ENCODE measurements at places on chromosomes 12 and 14. TPM values are rescaled to one million over a fixed set of nuclear protein-coding genes. Genes with fewer than 3 reads are reported as not detected.
A peak's percentile ranks its signal among the peaks of the same experiment; 100 is the strongest.

- DNase-seq, result no peak
Measured at GRCh38 chr12:7352661-7353060, 48.8 kb downstream of the ACSM4 start.

Gene LRRK2
- total RNA-seq, result 5.1 TPM

Gene KLRC4
- total RNA-seq, result not detected

Gene ATP5F1B
- 308 TPM for total RNA-seq

- DNase-seq, result no peak
Measured at GRCh38 chr14:89331398-89331797, 85.6 kb downstream of the FOXN3 start.

GRCh38 chr14:53954551-53955228, 1.9 kb downstream of the BMP4 start:
- DNase-seq, result peak; percentile 91

GRCh38 chr12:128353301-128353700, 86.3 kb downstream of the TMEM132C start:
- no peak for DNase-seq

DNA sequence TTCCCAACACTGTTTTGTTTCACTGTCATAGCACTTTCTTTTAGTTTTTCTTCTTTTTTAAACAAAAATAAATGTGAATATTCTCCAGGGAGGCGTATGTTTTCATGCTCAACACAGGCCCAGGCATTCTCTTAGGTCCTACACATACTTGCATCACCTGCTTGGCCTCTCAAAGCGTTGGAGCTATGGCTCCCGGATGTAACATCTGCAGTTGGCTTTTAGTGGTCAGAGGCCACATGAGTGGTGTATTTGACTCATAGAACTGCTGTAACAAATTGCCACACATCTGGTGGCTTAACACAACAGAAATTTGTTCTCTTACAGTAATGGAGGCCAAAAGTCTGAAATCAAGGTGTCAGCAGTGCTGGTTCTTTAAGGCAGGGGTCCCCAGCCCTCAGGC, 44.6 kb upstream of the VRK1 start:
- DNase-seq, result no peak

GRCh38 chr14:75374911-75375310, 52.9 kb upstream of the JDP2 start:
- no peak for DNase-seq

- DNase-seq, result no peak
Measured at GRCh38 chr12:43976027-43976426, 140.1 kb downstream of the TMEM117 start.

DNA sequence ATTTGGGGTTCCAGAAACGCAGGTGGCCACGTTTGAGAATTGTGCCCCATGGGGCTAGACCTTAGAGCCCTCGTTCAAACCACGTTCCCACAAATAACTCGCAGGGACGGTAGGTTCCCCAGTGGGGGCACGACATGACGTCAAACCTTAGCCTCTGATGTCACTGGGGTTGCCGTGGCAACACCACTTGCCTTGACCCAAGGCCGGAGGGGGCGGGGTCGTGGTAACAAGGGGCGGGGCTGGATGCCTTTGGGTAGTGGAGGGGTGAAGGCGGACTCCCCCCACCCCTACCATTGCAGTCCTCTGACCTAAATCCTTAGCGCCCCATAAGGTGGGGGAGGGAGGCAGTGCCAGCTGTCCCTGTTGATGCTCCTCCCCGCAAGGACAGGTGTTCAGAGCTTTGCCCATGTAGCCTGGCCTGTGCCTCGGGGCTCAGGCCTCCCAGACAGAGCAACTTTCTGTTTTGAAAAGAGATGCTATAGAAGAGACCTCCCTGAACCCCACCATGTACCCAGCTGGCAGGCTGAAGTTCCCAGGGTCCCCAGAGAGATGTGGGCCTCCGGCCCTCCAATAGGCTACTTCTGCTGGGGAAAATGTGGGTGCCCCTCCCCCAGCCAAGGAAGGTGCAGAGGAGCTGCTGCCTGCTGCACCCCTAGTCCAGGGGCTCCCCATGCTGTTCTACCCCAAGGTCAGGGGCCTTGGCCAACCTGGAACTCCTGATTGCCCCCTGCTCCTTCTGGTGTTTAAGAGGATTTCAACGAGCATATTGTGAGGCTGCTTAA, 1.9 kb downstream of the FAM222A start:
- DNase-seq, result peak; percentile 54

Gene SDS
- total RNA-seq, result under 0.01 TPM

Gene BIN2
- not detected for total RNA-seq

DNA sequence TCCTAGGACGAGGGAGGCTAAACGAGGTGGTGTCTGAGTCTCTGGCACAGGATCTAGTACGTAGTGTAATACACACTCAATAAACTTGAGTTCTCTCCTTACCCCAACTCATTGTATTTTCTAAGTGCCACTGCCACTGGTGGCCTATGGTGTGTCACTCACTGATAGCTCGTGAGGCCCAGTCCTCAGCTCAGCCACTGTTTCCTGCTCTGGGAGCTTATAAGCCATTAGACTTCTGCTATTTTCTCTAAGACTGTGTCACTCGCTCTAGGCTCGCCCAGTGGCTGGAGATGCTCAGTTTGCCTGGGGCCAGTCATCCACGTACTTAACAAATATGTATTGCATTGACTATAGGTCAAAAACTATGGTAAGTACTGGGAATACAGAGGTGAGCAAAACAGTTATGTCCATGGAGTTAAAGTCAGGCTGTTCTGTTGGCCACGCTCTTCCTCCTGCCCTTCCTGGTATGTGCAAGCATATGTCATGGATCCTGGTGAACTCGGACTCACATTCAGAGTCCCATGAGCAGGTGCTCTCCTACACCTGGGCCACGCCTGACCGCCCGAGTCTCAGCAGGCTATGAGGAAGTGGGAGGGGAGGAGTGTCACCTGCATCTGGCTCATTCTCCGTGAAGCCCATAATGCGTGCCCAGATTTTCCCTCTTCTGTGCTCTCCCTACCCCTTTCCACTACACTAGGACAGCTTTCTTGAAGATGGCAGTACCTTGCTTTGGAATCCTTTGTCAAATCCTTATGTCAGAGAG, 41.6 kb downstream of the DEGS2 start:
- DNase-seq, result peak; percentile 46

GRCh38 chr14:95832012-95832411, 44.6 kb upstream of the TUNAR start:
- DNase-seq, result no peak

DNA sequence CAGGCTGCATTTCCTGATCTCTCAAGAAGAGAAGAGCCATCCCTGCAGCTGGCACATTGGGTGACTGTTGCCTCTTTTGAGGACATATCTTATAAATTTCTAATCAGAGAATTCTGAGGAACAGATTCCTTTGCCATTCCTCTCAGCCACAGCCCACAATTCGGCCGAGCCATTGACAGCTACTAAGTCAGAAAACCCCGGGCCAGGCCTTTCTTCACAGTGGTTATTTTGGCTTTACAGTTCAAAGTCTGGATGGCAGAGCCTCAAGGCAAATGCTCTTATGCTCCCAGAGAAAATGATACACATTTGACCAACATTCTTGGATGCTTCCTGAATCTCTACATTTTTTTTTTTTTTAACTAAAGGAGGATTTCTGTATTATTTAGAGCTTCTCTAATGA, 138.4 kb upstream of the FRMD6 start:
- DNase-seq, result no peak

GRCh38 chr12:19909418-19909817, 458.9 kb upstream of the PDE3A start:
- DNase-seq, result no peak

DNA sequence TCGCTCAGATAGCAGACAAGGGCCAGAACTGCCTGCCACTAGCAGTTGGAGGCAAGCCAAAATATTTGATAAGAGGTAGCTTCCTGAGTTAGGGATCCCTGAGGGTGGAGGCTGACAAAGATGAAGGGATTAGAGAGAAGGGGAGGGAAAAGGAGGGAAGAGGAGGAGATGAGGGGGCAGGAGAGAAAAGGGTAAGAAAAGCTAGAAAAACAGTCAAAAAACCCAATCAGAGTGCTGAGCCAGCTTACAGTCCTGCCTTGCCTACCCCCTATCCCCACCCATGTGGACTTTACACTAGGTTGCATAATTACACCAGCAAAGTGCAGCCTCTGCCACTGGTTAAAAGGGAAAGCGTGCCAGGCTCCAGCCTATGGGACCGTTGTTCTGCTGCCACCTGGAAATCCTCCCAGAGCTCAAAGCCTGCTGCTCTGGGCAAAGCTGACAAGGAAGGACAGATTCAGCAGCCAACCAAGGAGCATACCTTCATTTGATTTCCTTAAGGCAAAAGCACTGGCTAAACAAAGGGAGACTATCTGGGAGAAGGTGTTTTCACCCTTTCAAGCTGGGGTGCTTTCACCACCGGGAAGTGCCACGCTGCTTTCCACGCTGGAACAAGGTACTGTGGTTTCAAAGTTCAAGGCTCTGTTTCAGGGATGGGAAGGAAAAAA, 3.8 kb upstream of the NUMB start:
- no peak for DNase-seq

Gene SLC41A2
- total RNA-seq, result 36.5 TPM

GRCh38 chr12:11642785-11643184, 6.7 kb upstream of the ETV6 start:
- DNase-seq, result no peak

- DNase-seq, result no peak
Measured at GRCh38 chr14:95048771-95049312, 108.5 kb downstream of the DICER1 start.

GRCh38 chr12:76348079-76348901, at the start of gene BBS10:
Gene BBS10, minus strand, starts transcription at chr12:76348415. Its CDS starts 57 bp downstream, at chr12:76348358.
- peak; percentile 94 for DNase-seq

- no peak for DNase-seq
Measured at GRCh38 chr12:10409392-10409791, at the start of gene KLRC4. Gene KLRC4, minus strand, starts transcription at chr12:10409757. Its CDS starts 182 bp downstream, at chr12:10409575.

DNA sequence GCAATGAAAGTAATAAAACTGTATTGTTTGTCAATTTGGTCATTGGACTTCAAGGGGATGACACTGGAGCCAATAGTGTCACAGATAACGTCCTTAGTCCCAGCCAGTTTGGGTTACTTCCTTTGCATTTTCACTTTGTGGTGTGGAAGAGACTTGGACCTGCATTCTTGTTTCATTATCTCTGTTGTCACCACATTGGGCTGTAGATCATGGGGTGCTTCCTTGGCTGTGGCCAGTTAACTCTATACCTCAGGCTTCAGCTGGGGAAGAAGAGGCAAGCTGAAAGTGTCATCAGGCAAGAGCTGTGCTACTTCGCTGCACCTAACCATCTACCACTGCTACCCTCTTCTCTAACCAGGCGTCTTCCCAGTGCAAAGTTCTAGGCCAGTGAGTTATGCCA, 15.1 kb upstream of the CISTR start:
- DNase-seq, result no peak

Gene GLT1D1
- total RNA-seq, result not detected

DNA sequence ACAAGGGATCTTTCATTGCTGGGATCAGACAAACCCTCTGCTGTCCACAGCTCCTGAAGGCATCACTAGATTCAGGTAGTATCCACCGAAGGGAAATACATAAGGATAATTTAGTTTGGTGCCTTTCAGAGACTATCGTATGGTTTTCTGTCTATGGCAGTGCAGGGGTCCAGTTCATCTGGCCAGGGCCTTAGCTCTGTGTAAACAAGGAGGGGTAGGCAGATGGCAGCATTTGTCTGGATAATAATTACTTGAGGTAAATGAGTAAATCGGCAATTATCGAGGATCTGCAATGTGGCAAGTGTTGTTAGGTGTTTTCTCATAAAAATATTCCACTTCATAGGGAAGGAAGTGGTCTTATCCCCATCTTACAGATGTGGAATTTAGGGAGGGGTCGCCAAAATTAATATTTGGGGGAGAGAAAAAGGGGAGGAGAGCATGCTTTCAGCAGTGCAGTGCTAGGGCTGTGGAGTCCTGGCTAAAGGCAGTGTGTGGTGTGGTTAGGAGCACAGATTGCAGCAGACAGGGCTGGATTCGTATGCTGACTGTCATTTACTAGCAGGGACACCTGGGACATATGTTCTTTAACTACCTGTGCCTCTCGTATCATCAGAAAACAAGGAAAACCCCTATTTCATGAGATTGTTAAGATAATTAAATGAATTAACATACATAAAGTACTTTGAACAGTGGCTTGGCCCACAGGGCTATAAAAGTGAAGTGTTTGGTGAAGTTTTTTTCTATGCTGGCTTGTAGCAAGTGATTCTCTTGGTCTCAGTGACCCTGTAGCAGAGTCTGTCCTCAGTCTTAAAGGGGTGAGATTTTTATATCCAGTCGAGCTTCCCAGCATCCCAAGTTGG, 27.1 kb downstream of the RASSF8 start:
- DNase-seq, result no peak

DNA sequence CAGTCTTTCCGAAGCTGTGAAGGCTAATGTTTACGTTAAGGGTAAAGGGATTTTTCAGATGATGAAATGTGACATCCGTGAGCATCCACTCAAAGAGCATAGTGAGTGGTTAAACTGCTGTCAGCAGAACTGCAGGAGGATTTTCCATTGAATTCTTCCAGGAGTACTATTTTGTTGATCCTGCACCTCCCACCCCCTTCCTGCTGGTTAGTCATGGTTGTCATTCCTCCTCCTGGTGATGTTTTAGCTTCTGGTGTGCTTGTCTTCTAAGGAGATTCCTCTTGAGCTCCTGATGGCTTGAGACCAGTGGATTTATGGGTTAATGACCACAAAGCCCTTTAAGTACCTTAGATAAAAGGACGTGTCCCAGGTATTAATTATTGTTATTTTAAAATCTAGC, 2.4 kb upstream of the GPRC5D start:
- no peak for DNase-seq

DNA sequence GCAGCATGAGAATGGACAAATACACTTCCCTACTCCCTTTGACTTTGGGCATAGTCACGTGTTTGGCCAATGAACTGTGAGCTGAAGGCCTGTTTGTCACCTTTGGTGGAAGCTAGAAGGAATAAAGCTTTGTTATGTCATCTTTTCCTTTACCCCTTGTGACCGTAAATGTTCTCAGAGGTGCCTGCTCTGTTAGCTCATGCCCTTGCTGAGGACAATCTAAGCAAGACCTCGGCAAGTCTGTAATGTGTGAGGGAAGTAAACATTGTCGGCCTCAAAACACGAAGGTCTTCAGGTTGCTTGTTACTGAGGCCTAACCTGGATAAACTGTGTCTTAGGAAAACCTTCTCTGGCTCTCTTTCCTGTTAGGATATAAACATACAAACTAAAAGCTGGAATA, 354.2 kb downstream of the TMEM132D start:
- no peak for DNase-seq

Gene CLEC2A
- not detected for total RNA-seq

- DNase-seq, result no peak
Measured at GRCh38 chr12:7282844-7283243, 21.0 kb upstream of the ACSM4 start.

DNA sequence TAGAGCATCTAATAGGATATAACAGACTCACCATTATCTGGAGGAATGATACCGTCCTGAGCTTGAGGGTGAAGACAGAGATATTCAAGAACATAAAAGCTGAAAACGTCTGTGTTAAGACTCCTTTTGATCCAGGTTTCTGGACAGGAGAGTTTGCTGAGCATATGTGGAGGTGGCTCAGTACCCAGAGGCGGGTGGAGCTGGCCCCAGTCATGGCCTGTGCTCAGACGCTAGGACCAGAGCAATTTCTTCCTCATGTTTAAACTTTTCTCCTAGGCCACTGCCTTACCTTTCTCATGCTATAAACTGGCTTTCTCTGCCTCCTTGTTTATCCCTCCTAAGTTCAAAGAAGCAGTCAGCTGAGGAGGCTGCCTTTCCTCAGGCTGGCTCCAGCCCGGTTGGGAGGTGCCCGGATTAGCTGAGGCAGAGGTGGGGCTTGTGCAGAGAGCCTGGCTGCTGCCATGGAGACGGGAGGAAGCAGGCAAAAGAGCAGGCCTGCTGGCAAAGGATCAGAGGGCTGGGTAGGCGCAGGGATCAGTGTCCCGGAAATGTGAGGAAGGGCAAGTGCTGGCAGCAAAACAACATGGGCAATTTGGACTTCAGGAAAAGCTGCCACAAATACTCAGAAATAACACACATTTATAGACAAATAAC, 13.7 kb downstream of the COA8 start:
- peak; percentile 96 for DNase-seq

- DNase-seq, result no peak
Measured at GRCh38 chr14:94933486-94933885, 163.6 kb upstream of the GSC start.

Data from osteoblast (primary cell).